ENCODE measurements at places on chromosomes 5 and 9.
A peak's percentile ranks its signal among the peaks of the same experiment; 100 is the strongest.

DNA sequence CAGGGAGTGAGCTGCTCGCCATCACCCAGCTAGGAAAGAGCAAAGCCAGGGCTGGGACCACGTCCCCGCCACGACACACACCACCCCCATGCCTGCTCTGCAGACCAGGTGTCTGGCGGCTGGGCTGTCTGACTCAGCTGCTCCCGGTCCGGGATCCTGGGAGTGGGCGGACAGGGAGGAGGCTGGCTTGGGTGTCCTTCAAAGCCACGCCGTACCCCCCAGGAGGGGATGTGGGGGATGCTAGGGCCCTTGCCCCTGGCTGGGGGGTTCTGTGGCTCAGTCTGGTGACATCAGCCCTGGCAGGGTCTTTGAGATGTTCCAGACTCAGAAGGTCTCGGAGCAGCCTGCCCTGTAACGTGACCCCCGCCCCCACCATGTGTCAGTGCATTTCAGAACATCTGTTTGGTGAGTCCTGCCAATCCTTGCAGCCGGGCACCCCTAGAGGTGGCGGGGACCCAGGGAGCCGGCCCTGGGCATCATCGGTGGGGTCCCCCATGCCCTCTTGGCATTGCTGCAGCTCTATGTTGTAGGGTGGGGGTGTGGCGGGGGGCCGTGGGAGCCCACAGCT is 62.3 kb downstream of the HMCN2 start:
- peaks cover 36% of the 10 kb centered on the region for H3K27me3 ChIP-seq
- no peaks in the 10 kb centered on the region for H3K36me3 ChIP-seq
- H3K4me1 ChIP-seq, result no peaks in the 10 kb centered on the region
- no peak overlapping the region for H3K27ac ChIP-seq
- no peak overlapping the region for H3K4me3 ChIP-seq
- DNase-seq, result no peak

GRCh38 chr9:129669141-129669718 is 3.8 kb downstream of the PRRX2 start:
- no peak overlapping the region for H3K27ac ChIP-seq
- peaks cover 7% of the 10 kb centered on the region for H3K4me1 ChIP-seq
- peaks cover 25% of the 10 kb centered on the region for H3K27me3 ChIP-seq
- H3K4me3 ChIP-seq, result no peak overlapping the region

GRCh38 chr9:38656896-38657295 is 36.5 kb upstream of the ANKRD18A start:
- no peaks in the 10 kb centered on the region for H3K4me1 ChIP-seq
- H3K27ac ChIP-seq, result no peak overlapping the region
- no peaks in the 10 kb centered on the region for H3K36me3 ChIP-seq

DNA sequence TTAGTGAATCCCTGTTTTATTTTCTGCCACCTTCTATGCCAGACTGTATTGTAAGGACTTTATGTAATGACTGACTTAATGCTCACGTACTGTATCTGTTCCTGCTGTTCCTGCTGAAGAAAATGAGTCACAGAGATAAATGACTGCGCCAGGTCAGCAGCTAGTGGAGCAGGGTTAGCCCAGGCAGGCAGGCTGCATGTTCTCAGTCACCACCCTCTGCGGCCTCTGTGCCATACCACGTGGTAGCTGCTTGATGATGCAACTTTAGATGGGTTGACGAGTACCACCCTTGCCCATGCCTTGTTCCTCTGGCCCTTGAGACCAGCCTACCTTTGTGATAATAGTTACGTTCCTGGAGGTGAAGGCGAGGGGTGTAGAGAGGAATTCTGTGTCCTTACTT is 161.9 kb downstream of the TRIO start:
- H3K27ac ChIP-seq, result no peak overlapping the region
- DNase-seq, result no peak
- H3K36me3 ChIP-seq, result no peaks in the 10 kb centered on the region

DNA sequence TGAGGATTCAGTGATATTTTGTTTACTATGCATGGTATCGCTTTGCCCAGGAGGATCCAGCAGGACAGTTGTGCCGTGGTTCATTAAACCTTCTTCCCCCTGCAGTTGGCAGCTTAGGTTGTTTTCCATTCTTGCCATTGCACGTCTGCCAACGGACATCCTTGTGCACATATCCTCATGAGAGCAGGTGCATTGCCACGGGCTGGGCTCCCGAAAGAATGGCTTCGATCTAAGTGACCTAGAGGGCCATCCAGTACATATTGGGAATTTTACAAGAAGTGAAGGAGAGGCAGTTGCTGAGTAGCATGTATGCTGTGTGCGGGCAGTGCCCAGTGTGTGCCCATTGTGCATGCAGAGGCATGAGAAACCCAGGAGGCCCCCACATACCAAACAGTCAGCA is 22.1 kb downstream of the HRH2 start:
- no peak for DNase-seq
- H3K27me3 ChIP-seq, result no peaks in the 10 kb centered on the region
- H3K27ac ChIP-seq, result no peak overlapping the region
- peaks cover 33% of the 10 kb centered on the region for H3K4me1 ChIP-seq
- no peak overlapping the region for H3K4me3 ChIP-seq

GRCh38 chr9:125240649-125240999 is 519 bp downstream of the HSPA5 start:
- peaks cover 6% of the 10 kb centered on the region for H3K27me3 ChIP-seq
- H3K4me3 ChIP-seq, result peak overlapping the region; percentile 100
- H3K36me3 ChIP-seq, result peaks cover 63% of the 10 kb centered on the region
- H3K27ac ChIP-seq, result peak overlapping the region; percentile 100
- DNase-seq, result no peak

DNA sequence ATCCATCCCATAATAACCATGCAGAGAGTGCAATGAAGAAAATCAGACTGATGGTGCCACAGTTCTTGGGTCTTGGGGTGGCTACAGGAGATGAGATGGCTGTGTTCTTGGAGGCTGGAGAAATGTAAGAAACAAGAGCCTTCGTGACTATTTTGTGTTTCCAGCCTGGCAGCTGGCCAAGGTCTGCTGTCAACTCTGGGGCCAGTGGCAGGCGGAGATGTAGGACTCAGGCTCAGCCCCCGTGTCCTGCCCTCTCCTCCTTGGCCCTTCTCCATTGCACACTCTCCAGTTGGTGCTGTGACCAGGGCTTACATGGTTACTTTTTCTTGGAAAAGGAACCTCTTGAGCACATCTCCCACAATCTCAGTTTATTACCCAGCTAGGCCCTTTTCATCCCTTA is 235.4 kb downstream of the DMRT2 start:
- H3K27ac ChIP-seq, result no peak overlapping the region
- DNase-seq, result no peak

GRCh38 chr5:76958991-76959767 is 6.3 kb downstream of the CRHBP start:
- peaks cover 13% of the 10 kb centered on the region for H3K4me1 ChIP-seq
- no peaks in the 10 kb centered on the region for H3K36me3 ChIP-seq
- H3K4me3 ChIP-seq, result no peak overlapping the region
- H3K27ac ChIP-seq, result no peak overlapping the region
- peaks cover 23% of the 10 kb centered on the region for H3K27me3 ChIP-seq

DNA sequence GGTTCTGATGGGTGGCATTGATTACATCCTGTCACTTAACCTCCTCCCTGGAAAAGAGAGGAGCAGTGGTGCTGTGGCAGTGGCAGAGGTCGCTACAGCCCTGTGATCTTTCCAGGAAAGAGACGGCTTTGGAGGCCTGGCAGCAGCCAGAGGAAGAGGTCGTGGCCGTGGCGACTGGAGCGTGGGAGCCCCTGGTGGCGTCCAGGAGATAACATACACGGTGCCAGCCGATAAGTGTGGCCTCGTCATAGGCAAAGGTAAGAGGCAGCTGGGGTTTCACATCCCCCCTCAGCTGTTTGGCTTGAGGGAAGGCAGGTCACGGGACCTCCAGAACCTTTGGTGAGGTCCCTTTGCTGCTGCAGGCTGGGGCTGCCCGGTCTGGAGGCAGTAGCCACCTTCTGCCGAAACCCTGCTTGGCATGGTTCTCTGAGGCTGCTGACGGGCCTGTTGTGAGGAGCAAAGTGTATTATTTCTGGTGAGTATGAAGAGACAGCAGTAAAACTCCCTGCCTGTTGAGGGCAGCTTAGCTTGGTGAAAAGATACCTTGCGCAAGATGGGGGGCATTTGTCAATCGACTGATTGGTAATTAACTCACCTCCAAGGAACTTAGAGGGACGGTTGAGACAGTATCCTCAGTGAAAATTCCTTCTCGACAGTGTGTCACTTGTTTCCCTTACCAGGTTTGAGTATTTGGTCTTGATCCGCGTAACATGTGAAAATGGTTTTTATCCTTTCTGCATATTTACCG is 38.0 kb upstream of the PRDM12 start:
- no peaks in the 10 kb centered on the region for H3K27me3 ChIP-seq
- no peaks in the 10 kb centered on the region for H3K4me1 ChIP-seq
- DNase-seq, result no peak
- H3K36me3 ChIP-seq, result peaks cover 36% of the 10 kb centered on the region
- H3K4me3 ChIP-seq, result no peak overlapping the region

DNA sequence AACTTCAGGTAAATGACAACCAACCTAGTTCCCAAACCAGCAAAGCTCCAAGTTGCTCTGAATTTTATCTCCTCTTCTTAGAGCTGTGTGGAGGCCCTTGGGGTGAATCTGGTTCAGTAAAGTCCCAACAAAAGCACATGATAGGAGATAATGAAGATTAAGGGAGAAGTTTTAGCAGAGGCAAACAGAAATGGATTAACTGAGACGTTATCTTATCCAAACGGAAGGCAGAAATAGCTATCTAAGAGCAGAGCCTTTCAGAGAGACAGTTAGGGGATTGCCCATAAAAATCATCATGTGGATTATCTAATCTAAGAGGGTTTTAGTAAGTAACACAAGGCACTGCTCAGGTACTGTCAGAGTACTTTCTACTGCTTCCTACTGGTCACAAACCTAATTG is 183.9 kb upstream of the ZNF618 start:
- H3K27ac ChIP-seq, result no peak overlapping the region
- no peak for DNase-seq
- no peak overlapping the region for H3K4me3 ChIP-seq
- H3K27me3 ChIP-seq, result peaks cover 41% of the 10 kb centered on the region
- peaks cover 16% of the 10 kb centered on the region for H3K4me1 ChIP-seq
- H3K36me3 ChIP-seq, result no peaks in the 10 kb centered on the region

GRCh38 chr5:2102819-2103776 is 220.4 kb upstream of the IRX4 start:
- no peak for DNase-seq
- H3K4me1 ChIP-seq, result no peaks in the 10 kb centered on the region
- no peaks in the 10 kb centered on the region for H3K36me3 ChIP-seq
- no peak overlapping the region for H3K4me3 ChIP-seq
- no peak overlapping the region for H3K27ac ChIP-seq

GRCh38 chr5:14678773-14679334 is 14.3 kb downstream of the OTULIN start:
- no peaks in the 10 kb centered on the region for H3K27me3 ChIP-seq
- peaks cover 64% of the 10 kb centered on the region for H3K36me3 ChIP-seq
- H3K4me1 ChIP-seq, result peaks cover 55% of the 10 kb centered on the region
- peak overlapping the region; percentile 75 for H3K27ac ChIP-seq
- H3K4me3 ChIP-seq, result no peak overlapping the region

GRCh38 chr5:139473105-139473504 is 2.3 kb downstream of the SMIM33 start:
- peaks cover 13% of the 10 kb centered on the region for H3K36me3 ChIP-seq
- DNase-seq, result no peak
- no peak overlapping the region for H3K4me3 ChIP-seq
- H3K27me3 ChIP-seq, result no peaks in the 10 kb centered on the region

DNA sequence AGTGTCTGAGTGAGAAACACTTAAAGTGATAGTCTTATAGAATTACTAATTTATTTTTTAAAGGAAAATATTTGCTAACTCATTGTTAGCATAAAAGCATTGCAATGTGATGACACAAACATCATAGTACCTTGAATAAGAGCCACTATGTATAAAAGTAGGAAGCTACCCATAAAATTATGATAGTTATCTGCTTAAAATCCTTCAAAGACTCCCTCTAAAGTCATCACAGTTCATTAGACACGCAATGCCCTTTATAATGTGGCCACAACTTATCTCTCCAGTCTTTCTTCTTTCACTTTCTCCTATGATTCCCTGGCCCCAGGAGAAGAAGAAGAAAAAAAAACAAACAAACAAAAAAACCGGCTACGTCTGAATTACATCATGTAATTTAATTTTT is 1144.0 kb upstream of the NUDT12 start:
- no peaks in the 10 kb centered on the region for H3K36me3 ChIP-seq
- no peak for DNase-seq
- H3K4me1 ChIP-seq, result no peaks in the 10 kb centered on the region
- no peak overlapping the region for H3K27ac ChIP-seq
- no peaks in the 10 kb centered on the region for H3K27me3 ChIP-seq

- peak; percentile 19 for DNase-seq
- H3K4me1 ChIP-seq, result peaks cover 46% of the 10 kb centered on the region
- no peaks in the 10 kb centered on the region for H3K27me3 ChIP-seq
- peak overlapping the region; percentile 99 for H3K4me3 ChIP-seq
- peaks cover 40% of the 10 kb centered on the region for H3K36me3 ChIP-seq
Observed at GRCh38 chr5:69368458-69369339, 621 bp downstream of the AK6 start.

DNA sequence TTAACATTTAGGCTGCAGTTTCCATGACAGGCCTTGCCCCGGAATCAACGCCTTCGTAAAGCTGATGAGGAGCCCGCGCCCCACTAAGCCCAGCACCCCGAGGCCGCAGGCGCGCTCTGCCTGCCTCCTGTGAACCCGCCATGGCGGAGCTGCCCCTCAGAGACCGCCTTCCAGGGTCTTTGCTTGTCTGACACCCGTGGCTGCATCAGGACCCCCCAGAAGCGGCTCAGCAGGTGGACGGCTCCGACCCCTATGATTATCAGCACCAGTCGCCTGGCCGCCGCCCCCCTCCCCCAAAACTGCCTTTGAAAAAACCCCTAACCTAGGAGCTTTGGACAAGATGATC is 507 bp upstream of the DPH7 start:
- peaks cover 37% of the 10 kb centered on the region for H3K4me1 ChIP-seq
- peak overlapping the region; percentile 89 for H3K4me3 ChIP-seq
- DNase-seq, result no peak
- H3K36me3 ChIP-seq, result peaks cover 24% of the 10 kb centered on the region
- no peaks in the 10 kb centered on the region for H3K27me3 ChIP-seq

DNA sequence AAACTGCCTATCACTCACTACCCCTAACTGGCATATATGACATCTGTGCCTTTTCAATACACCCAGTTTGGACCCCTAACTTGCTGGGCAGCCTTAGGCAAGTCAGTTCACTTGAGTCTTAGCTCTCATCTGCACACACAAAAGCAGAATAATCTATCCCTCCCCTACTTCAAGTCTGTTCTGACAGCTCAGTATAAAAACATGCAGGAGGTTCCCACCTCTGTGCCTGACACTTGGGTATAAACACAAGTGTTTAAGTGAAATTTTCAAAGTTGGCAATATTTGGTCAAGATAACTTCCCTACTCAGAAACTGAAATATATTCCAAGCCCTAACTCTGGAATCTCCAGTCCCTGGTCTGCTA is 12.6 kb downstream of the HNRNPH1 start:
- H3K27ac ChIP-seq, result no peak overlapping the region
- no peaks in the 10 kb centered on the region for H3K27me3 ChIP-seq
- DNase-seq, result no peak
- peak overlapping the region; percentile 4 for H3K4me3 ChIP-seq

All from activated naive CD8-positive, alpha-beta T cell treated with anti-CD3 and anti-CD28 coated beads, Interleukin-2, amount 50 U/mL, for 24 hours (primary cell).